Lower lobe of right lung (tissue), 2 donors: ENCODE measurements at places on chromosomes 11 and 22. TPM values are rescaled to one million over a fixed set of nuclear protein-coding genes. Genes with fewer than 3 reads are reported as not detected.

Gene ISX
- not detected for total RNA-seq

Gene LTO1
- total RNA-seq = 23.7 TPM

Gene TMPRSS13
- total RNA-seq = 7.0 TPM

- peak; percentile 42 for DNase-seq
Observed at GRCh38 chr22:38831166-38831945, 12.5 kb downstream of the NPTXR start.

- no peak for DNase-seq
Observed at GRCh38 chr11:20367313-20367948, 3.9 kb downstream of the HTATIP2 start.

DNA sequence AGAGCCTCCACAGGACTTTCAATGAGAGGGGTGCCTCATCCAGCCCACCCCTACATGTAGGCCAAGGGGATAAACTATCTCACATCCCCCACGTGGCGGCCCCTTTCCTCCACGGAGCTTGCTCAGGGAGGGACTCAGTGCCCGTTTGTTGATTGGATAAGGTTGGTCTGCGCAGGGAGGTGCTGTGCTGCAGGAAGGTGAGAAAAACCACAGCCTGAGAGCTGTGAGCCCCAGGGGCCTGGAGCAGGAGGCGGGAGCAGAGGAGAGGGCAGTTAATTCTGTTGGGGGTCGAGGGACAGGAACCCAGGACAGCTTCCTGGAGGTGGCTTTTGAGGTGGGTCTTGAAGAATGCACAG lies 31.9 kb upstream of the ATXN10 start:
- no peak for DNase-seq

GRCh38 chr22:17785185-17786184 lies 11.2 kb upstream of the BID start:
- DNase-seq = peak; percentile 80

DNA sequence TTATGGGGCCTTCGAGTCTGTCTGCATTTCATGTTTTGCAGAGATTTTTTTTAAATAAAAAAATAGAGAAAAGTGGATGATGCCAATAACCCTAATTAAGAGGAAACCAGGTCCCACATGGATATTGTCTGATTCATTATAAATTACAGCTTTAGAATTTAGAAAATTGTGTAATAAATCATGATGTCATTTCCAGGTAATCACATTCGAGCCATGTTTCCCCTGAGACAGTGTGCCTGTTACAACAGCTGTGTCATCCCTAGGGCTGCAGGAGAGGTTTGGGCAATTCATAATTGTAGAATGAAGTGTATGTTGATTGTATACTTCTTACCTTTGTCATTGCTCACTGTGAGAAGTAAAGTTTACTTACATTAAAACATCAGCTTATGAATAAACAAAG lies 38.3 kb downstream of the NCAM1 start:
- DNase-seq = no peak
